ENCODE measurements at places on chromosomes 16 and 17.
A peak's percentile ranks its signal among the peaks of the same experiment; 100 is the strongest.

DNA sequence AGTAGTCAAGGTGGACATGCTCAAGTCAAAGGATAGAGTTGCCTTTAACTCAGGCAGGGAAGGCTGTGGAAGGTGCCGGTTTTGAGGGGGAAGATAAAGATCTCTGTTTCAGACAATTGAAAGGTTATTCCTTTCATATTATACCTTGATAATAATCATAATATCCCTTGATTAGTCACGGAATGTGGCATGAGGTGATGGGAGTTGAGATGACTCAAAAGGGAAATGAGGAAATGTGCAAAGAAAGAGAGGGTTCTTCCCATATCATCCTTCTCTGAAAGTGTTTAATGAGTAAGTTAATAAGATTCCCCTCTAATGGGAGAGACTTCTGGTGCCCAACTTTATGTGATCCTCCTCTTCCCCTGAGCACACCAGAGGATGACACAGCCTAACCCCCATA lies 43.1 kb upstream of the HS3ST2 start:
- no peak for DNase-seq

DNA sequence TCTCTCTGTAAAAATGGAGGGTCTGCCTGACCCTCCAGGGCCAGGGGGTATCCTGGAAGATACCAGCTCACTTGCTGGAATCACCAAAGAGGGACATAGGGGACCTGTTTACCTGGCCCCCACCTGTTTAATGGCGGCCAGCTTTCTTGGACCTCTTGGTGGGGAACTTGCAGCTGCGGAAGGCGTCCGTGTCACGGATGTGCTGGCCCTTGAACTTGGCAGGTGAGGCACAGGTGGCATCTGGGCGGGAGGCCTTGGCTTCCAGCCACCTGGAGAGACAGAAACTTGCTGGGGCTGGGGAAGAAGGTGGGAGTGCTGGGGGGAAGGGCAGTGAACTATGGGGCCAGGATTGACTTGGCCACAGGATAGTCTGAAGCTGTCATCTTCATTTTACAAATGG lies 3.5 kb downstream of the CHAD start:
- no peak for DNase-seq

- no peak for DNase-seq
Measured at GRCh38 chr17:44318077-44318892, 6.3 kb downstream of the SLC25A39 start.

DNA sequence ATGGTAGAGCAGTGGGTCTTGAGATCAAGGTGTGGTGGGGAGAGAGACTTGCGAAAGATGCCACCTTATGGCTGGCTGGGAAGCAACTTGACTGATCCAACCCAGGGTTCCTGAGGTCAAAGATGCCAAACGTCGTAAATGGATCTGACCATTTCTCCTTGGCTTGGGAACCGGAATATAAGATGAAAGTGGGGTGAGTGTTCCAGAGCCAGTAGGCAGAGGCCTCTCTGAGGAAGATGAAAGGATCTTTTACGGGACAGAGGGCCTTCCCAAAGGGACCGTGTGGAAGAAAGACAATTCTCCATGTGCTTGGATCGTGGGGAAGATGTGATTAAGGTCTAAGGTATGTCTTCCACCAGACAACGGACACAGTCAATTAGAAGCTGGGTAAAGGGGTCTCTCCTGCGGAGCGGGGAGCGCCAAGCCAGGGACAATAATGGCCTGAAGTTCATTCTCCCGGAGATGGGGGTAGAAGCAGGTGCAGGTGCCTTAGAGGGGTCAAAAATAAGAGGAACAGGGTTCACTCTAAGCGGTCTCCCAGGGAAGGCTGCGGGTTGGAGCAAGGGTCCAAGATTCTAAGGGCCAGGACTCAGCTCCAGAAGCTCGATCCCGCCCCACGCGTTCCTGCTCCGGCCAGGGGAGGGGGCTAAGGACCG lies 800 bp downstream of the FXR2 start:
- peak; percentile 14 for DNase-seq

DNA sequence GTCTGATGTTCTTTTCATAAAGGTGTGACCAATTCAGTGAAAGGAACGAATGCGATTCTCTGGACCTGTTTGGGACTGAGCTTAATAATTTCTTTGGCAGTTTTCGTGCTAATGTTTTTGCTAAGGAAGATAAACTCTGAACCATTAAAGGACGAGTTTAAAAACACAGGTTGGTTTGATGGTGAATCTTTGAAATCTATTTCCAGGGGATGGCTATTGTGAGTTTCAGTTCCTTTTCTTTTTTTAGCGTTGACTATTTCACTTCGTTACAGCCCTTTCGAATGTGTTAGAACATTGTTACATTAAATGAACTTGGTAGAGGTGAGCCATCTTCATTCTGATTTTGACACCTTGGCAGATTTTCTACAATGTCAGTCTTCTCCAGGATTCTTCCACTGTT lies 1.2 kb downstream of the TNFRSF17 start:
- DNase-seq, result no peak

- DNase-seq, result no peak
Measured at GRCh38 chr17:27797390-27798091, 2.8 kb downstream of the NOS2 start.

- no peak for DNase-seq
Measured at GRCh38 chr16:15510992-15511391, 76.6 kb downstream of the BMERB1 start.

- DNase-seq, result no peak
Measured at GRCh38 chr16:27526180-27526579, 23.5 kb downstream of the GTF3C1 start.

GRCh38 chr16:19225651-19226050 lies 57.6 kb downstream of the SYT17 start:
- DNase-seq, result no peak

- DNase-seq, result no peak
Measured at GRCh38 chr17:82678265-82678891, 20.1 kb downstream of the RAB40B start.

DNA sequence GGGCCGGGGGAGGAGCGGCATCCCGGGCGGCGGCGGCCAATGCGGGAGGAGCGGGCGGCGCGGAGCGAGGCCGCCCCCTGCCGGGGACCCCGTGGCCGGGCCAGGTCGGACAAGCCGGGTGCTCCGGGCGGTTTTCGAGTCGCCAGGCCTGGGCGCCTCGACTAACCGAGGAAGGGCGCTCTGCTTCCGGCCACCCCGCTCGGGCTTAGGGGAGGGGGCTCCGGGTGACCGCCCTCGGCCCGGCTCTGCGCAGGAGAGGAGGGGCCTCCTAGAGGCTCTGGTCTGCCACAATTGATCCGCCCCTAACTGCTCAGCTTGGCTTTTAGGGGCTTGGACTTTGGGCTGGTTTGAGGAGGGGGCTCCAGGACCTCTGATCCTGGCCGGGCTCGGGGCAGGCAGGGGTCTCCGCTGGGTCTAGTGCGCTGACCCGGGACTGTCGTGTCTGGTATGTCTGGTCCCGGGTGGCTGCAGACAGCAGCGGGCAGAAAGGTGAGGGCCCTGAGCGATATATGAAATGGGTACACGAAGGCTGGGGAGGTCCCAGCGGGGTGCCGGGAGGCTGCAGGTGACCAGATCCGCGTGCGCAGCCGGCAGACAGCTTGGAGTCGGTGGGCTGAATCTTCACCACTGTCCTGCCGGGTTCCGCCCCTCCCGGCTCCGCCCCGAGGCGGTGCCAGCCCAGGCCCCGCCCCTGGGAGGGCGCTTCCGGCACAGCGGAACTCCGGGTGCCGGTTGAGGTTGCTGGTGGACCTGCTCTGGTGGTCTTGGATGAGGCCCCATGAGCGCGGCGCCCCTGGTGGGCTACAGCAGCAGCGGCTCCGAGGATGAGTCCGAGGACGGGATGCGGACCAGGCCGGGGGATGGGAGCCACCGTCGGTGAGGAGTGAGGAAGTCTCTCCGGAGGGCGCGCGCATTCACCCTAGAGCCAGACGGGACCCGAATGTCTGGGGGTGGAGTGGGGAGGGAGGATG lies at the start of gene USB1:
TSS of gene USB1 (plus strand) at position 702 of the 971 bp plus-strand sequence. CDS start at position 779, 77 bp downstream.
- DNase-seq, result peak; percentile 57

GRCh38 chr17:41492771-41493170 lies 3.1 kb upstream of the KRT36 start:
- DNase-seq, result no peak

- peak; percentile 13 for DNase-seq
Measured at GRCh38 chr16:52912565-52913173, 140.0 kb downstream of the CHD9NB start.

DNA sequence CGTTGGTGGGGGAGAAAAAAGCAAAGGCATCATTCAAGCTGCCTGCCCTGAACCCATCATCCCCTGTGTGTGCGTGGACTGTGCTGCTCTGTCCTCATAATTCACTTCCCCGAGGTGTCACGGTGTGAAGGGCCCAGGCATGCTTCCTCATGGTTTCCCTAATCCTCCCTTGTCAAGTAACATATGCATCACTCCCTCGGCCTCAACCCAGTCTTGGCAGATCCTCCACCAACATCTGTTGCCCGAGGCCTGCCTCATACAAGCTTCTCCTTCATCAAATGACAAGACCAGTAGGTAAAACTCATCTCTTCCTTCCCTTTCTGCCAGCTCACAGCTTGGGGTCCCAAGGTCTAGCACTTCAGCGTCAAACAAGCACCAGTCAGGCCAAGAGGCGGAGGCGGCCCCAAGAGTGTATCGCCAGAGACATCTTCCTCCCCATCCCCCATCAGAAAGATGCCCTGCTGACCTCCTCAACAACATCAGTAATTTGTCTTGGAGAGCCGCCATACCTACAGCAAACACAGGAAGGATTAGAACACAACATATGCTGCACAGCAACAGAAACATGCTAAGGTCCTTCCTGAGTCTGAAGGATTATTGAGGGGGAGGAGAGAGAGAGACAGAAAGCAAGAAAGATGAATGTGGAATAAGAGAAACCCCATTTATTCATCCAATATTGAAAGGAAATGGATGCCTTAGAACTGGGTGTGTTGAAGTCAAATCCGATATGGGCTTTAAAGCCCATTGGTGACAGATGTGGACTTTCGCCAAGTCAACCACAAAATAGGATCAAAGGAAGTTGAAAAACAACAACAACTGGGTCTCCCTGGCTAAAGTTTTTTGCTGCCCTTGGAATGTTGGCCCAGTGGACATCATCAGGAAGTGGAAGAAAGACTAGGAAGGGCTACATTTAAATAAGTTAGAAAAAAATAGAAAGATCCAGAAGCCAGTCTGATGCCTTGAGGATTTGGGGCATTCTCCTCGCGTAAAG lies 38.4 kb downstream of the SOX9 start:
- DNase-seq, result no peak

GRCh38 chr16:10256784-10257641 lies 74.8 kb upstream of the GRIN2A start:
- DNase-seq, result peak; percentile 2

- DNase-seq, result no peak
Measured at GRCh38 chr16:56764835-56765234, 34.9 kb downstream of the NUP93 start.

DNA sequence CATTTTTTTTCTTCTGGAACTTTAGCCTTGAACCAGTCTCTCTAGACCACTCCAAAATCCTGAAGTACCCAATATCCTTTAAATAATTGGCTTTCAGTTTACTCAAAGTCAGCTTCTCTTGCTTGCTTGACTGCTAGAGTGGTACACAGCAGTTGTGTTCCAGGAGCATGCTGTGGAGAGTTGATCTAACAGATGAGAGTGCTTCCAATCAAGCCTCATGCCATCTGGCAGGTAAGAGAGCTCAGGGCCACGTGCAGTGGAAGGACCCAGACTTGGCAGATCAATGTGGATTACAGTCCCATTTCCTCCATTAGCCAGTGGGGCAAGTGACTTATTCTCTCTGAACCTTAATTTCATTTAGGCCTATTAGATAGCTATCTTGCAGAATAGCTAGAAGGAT lies 15.7 kb downstream of the CNEP1R1 start:
- no peak for DNase-seq

- DNase-seq, result no peak
Measured at GRCh38 chr17:35414247-35414646, 18.1 kb downstream of the SLFN12 start.

DNA sequence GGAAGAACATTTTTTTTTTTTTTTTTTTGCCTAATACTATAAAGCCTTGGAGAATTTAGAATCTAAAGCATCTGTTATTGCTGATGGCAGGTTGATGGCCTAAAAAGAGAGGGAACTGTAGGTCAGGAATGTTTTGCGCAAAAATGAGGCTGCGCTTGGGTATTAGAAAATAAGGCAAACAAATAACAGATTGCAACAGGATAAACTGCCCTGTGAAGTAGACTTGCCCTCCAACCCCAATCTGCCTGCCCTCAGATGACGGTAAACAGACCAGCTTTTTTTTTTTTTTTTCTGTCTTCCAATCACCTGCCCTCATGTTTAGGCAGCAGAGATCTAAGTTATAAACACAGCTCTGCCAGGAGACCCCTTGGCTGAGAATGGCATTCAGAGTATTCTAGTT lies 3.8 kb upstream of the DHX8 start:
- no peak for DNase-seq

GRCh38 chr17:778096-778495 lies 4.0 kb downstream of the GLOD4 start:
- no peak for DNase-seq

GRCh38 chr16:9090101-9090959 lies 1.1 kb upstream of the HAPSTR1 start:
- no peak for DNase-seq

DNA sequence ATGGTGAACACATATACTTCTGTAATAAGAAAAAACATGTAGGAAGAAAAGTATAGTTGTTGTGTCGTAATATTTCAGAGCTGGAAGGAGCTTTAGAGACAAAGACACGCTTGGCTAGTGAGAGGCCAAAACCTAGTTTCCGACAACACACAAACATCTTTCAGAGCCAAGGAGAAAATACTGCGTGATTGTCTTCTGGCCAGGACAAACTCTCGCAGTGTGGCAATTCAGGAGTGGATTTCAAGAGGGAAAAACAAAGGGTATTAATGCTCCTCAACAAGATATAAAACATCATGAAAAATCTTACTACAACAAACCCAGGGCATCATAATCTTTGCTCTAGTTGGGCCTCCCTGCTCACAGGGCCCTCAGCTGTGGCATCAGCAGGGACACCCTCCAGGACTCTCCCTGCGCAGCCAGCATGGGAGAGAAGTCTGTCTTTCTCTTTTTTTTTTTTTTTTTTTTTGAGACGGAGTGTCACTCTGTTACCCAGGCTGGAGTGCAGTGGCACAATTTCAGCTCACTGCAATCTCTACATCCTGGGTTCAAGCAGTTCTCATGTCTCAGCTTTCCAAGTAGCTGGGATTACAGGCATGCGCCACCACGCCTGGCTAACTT lies 66.4 kb downstream of the CYB5B start:
- DNase-seq, result no peak

- peak; percentile 28 for DNase-seq
Measured at GRCh38 chr17:66724581-66725341, 110.2 kb upstream of the CACNG5 start.

DNA sequence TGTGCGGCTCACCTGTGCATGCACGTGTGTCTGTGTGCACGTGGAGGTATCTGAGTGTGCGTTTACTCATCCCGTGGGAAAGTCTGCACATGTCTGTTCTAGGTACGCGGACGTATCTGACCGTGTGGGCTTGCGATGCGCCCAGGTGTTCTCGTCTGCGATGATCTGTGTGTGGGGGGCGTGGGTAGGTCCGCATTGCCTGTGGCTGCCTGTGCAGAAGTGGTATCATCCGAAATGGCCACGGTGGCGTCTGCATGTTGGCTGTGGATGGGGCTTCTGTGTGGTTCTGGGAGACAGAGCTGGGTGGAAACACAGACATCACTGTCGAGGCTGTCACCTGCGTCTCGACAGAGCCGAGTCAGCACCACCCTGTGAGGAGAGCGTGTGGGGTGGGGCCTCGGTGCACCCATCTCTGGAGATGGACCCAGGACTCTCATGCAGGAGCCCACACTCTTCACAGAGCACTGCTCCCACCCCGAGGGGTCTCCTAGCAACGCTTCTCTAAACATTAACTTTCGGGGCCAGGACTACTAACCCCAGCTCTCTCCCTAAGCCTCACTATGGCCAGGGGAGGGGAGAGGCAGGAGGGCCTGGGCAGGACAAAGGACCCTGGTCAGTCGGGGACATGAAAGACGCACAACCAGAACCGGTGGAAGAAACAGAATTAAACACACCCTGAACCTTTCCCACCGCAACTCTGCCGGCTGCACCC lies 8.4 kb downstream of the DPEP1 start:
- no peak for DNase-seq
